HT1080 (cell line): ENCODE measurements at places on chromosomes 7 and 10. TPM values are rescaled to one million over a fixed set of nuclear protein-coding genes. Genes with fewer than 3 reads are reported as not detected.

The OR9A2 gene
- total RNA-seq, result not detected in 2 replicates

The UBN2 gene
- total RNA-seq, result 1.4 and 1.6 TPM in 2 replicates

GRCh38 chr7:12434012-12434642 lies 30.5 kb upstream of the VWDE start:
- DNase-seq, result no peak

DNA sequence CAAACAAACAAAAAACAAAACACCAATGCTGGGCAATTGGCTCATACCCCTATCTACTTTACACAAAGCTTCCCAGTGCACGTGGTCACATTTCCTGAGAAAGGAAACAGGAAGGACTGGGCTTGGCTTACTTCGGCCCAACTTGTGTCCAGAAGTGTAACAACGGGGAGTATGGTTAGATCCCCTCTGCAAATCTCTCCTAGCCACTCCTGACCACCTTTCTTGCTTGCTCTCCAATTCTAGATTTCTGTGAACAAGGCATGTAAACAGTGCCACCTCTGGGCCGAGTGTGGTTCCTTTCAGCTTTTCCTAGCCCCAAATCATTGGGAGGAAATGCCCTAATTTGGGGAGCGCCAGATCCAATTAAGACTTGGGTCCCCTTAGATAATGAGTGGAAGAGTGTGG lies 21.0 kb upstream of the FRAT2 start:
- no peak for DNase-seq

- DNase-seq, result no peak
Measured at GRCh38 chr10:78181381-78182055, 147.9 kb downstream of the RPS24 start.
